NCI-H1436 (cell line): ENCODE measurements at places on chromosomes 7 and 10.

DNA sequence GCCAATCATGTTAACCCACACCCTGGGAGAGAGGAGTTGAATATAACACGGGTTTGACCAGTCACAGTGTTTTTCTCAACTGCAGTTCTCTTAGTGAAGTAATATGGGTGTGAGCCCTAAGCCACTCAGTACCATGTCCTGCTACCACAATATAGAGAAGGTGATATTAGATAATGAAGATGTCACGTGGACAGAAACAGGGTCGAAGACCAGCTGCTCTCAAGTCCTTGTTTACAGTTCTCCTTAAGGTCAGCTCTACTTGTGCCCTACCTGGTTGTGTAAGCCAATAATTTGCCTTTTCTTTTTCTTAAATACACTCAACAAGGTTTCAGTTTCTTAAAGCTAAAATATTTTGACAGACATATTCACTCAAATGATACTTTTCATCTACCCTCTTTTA lies 128.3 kb upstream of the POT1 start:
- DNase-seq: no peak

DNA sequence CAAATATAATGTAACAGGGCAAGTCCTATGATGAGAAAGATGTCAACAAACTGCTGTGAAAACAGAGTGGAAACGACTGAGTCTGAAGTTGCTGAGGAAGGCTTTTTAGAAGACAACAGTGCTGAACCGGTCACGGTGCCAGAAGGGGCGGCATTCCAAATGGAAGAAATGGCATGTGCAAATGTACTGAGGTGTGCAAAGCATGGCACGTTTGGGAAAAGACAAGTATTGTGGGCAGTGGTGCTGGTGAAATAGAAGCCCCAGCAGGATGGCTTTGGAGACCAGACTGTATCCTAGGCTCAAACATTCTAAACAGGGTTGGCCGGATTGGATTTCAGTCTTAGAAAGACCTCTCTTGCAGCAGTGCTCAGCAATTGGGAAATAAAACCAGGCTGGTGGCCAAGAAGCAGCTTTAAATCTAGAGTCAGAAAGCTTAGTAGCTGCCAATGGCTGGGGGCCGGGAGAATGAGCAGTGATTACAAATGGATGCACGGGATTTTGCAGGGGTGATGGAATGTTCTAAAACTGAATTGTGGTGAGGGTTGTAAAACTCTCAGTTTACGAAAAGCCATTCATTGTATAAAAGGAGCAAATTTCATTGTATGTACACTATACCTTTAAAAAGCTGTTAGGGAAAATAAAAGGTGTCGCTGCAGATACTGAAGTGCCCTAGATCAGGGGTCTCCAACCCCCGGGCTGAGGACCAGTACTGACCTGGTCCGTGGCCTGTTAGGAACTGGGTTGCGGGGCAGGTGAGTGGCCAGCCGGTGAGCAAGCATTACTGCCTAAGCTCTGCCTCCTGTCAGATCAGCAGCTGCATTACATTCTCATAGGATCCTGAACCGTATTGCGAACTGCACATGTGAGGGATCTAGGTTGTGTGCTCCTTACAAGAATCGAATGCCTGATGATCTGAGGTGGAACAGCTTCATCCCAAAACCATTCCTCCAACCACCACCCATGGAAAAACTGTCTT lies 141.6 kb downstream of the HIBADH start:
- DNase-seq: no peak

DNA sequence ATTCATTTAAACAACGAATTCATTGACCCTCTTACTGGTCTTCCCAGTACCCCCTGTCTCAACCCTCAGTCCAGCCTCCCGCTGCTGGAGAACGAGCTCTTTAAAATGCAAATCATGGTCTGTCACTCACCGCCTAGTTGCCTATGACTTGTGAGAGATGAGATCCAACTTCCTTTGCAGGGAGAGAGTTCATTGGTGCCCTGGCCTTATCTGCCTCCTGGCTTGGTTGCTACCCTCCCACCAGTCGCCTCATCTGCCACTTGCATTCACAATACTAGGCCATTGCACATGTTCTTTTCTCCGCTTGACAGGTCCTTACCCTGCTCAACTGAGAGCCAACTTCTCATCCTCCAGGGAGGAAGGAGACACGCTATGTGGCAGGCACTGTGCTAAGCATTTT lies 54.0 kb upstream of the MXI1 start:
- no peak for DNase-seq

- DNase-seq: no peak
Observed at GRCh38 chr10:20492447-20492846, 404.7 kb downstream of the NEBL start.

GRCh38 chr10:55746002-55746401 lies 615.1 kb downstream of the ZWINT start:
- DNase-seq: no peak

GRCh38 chr7:101235050-101235449 lies 2.6 kb downstream of the CLDN15 start:
- no peak for DNase-seq

DNA sequence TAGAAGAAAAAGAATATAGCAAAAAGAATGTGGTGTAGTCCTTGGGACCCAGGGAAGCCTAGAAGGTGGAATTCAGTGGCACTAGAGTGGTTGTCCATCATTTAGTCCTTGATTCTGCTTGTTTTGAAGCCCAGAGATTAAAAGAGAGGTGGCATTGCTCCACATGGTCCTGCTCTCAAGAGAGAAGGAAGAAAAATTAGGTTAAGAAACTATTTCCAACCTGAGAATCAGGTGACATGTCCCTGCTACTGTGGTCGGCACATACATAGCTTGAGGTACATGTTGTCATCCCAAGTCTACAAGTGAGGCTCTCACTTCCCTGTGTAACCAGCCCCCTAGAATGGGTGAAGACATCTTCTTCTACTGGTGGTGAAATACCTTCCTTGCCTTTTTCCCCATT lies at the start of gene OR9A2:
Gene OR9A2, minus strand, starts transcription at position 101 of the 400 bp plus-strand sequence. Its CDS starts 0 bp downstream, at position 101.
- DNase-seq: no peak

GRCh38 chr7:116630932-116631671 lies 40.9 kb upstream of the MET start:
- DNase-seq: no peak

GRCh38 chr10:132724446-132724845 lies 61.5 kb downstream of the NKX6-2 start:
- no peak for DNase-seq

DNA sequence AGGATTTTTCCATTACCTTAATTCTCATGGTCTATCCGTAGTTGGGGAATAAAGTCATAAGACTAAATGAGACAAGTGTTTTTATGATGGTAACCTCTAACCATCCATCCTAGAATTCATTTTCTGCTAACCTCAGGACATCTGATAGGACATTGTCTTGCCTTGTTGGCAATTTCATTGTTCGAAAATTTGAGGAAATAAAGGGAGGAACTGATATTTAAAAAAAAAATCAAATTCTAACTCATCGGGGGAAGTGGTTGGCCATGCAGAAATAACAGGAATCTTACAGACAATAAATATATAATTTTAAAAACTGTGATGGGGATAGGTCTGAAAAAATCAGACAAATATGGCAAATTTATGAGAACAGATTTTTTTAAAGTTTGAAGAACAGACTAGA lies 21.7 kb upstream of the RHOBTB1 start:
- no peak for DNase-seq

- DNase-seq: no peak
Observed at GRCh38 chr7:154577141-154577873, 425.6 kb downstream of the PAXIP1 start.

DNA sequence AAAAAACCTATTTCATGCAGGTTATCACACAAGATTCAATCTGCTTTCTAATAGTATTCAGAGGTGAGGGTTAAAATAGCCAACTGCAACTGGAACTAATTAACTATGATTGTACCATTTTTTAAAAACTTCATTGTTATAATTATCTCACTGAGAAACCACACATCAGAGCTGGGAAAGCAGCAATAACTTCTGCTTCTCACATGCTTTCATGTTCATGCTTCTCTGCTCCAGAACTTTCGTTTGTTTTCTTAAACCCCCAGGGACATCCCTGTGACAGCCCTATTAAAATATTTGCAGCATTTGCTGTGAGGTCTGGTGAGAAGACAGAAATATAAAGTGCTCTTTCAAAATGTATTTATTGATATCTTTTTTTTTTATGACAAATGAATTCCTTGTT lies 389.0 kb upstream of the SORCS1 start:
- DNase-seq: no peak

DNA sequence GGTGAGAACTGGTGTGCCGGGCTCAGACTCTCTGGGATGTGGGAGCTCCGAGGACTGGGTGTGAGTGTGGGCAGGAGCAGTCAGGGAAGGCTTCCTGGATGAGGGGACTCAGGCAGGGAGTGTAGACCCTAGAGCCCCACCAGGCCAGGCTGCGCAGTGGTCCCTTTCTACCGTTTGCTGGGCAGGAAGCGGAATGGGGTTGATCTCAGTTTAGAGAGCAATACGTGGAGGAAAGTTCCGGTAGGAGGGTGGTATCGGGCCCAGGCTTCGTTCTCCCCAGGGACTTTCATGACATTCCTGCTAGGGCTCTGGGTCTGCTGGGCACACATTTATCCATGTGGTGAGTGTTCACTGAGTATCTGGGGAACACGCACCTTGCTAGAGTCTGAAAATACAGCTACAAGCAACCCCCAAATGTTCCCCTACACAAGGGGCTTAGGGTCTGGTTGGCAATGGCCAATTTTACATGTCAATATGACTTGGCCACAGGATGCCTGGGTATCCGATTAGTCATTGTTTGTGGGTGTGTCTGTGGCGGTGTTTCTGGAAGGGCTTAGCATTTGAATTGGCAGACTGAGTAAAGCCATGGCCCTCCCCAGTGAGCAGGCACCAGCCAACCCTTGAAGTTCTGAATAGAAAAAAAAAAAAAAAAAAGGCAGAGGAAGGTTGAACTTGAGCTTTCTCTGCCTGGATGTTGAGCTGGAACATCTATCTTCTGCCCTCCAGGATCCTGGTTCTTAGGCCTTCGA lies 20.8 kb downstream of the GHRHR start:
- DNase-seq: no peak

DNA sequence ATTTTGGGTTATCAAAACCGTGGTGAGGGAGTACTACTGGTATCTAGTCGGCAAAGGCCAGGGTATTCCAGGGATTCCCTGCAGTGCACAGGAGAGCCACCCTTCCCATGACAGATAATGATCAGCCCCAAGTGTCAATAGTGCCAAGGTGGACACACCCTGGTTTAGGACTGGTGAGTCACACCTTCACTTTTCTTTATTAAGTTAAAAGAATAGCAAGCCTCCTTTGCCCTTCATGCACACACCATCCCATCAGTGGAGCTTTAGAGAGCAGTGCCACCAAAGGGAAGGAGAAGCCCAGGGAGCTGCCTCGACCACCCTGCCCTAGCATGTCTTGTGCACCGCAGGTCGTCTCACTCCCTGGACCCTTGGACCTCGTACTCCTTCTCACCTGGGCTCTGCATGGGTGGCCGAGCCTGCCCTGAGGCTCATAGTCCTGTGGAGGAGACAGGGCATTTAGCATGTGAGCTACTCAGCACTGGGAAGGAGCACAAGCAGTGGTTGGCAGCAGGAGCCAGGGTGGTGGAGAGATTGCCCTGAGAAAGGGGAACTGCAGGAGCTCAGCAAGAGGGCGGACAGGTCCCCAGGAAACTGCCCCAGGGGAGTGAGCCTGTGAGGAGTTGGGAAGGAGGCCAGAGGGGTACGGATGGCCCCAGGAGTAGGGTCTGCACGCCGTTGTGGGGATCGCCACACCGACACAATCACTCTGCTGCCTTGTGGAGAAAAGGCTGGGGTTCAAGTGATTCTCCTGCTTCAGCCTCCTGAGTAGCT lies 17.4 kb downstream of the UBE2D4 start:
- DNase-seq: no peak

DNA sequence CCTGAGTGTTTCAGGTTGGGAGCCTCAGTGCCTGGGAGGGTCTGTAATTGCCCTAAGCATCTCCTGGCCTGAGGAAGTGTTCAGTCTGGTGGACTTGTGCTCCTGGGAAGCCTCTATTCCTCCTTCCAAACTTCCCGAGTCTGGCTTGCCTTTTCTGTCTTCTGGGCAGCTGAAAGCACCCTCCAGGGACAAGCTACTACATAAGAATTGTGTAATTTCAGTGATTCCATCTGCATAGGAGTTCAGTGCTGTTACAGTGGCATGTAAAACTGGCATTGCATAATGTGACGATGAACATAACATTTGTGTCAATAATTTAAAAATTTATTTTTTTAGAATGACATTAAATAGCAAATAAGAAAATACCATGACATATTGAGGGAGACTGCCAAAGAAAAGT lies 109.3 kb downstream of the AOAH start:
- no peak for DNase-seq

DNA sequence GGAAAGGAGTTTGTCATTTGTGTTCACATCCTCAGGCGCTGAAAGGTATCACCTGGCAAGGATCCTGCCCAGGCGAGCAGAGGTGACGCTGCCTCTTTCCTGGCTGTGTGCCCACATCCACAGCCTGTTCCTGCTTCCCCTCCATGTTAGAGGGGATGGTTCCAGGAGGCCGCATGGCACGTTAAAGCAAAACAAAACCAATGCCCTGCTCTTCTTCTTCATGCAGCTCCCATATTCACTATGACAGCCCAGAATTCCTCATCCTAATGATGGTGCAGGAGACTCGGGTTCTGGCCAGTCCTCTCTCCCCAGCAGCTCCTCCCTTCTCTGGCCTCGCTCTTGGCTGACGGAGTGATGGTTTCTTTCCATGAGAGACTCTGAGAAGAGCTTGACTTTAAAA lies 678.5 kb upstream of the ANKRD30A start:
- DNase-seq: peak; percentile 24

- no peak for DNase-seq
Observed at GRCh38 chr7:93736668-93737369, 153.7 kb downstream of the TFPI2 start.

GRCh38 chr10:130136226-130137089 lies at the start of gene GLRX3:
Gene GLRX3 (plus strand): TSS chr10:130136391. CDS start chr10:130136421, 30 bp downstream.
- DNase-seq: peak; percentile 86

DNA sequence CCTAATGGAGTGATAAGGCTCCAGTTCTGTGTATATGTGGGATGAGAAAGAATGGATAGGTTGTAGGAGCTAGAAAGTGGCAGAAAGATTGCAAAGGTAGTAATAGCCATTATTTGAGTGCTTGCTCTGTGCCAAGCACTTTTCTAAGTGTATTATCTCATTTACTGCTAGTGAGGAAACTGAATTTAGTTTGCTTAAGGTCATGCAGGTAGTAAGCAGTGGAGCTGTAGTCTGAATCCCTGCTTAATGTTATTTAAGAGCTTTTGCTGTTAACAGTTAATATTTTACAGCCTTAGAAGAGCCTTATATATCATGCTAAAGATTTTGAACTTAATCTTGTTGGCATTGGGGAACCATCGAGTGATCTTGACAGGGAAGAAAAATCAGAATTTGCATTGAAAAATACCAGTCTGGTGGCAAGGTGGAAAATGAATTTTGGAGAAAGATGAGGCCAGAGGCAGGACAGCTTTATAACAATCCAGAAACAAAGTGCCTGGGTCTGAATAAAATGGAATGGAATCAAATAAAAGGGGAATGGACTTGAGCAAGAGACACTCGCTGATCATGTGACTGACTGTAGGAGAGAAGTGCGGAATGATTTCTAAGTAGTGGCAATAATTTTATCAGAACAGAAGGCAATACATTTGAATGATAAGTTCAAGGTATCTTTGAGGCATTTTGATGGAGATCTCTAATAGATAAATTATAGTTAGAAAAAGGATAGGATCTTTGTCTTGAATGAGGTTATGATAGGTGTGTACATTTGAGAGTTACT lies 15.2 kb downstream of the CAPZA2 start:
- no peak for DNase-seq

- DNase-seq: no peak
Observed at GRCh38 chr10:106271237-106271636, 893.3 kb downstream of the SORCS1 start.

GRCh38 chr7:138887872-138888656 lies 90.1 kb upstream of the ATP6V0A4 start:
- no peak for DNase-seq
